Left ventricle myocardium inferior (tissue), 1 donor: ENCODE measurements at places on chromosomes 12 and 14. TPM values are rescaled to one million over a fixed set of nuclear protein-coding genes. Genes with fewer than 3 reads are reported as not detected.

DNA sequence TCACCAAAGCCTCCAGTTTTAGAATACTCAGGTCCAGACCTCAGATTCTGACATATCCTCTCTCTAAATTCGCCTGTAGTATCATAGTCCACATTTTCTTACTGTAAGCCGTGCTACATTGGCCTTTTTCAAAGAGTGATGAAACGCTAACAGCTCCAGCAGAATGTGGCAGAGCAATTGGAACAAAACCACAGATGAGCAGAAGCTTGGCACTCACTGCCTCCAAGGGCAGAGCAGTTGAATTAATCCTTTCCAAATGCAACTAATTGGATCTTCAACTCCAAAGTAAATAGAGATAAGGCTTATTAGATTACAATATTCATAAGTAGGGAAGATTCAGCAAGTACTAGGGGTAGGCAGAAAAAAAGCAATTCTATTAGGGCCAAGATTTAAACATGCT, 128.3 kb downstream of the SLC35F4 start:
- H3K4me3 ChIP-seq: no peak overlapping the region
- H3K36me3 ChIP-seq: no peaks in the 10 kb centered on the region
- H3K4me1 ChIP-seq: no peaks in the 10 kb centered on the region
- DNase-seq: no peak

GRCh38 chr12:68007466-68007865, 18.2 kb downstream of the IFNG-AS1 start:
- no peak overlapping the region for H3K27ac ChIP-seq
- H3K36me3 ChIP-seq: no peaks in the 10 kb centered on the region
- no peaks in the 10 kb centered on the region for H3K4me1 ChIP-seq

- H3K36me3 ChIP-seq: no peaks in the 10 kb centered on the region
- peaks cover 43% of the 10 kb centered on the region for H3K4me1 ChIP-seq
- no peak overlapping the region for H3K27ac ChIP-seq
- no peak overlapping the region for H3K4me3 ChIP-seq
Observed at GRCh38 chr14:100070310-100070709, 5.1 kb downstream of the EVL start.

- DNase-seq: no peak
- H3K27ac ChIP-seq: no peak overlapping the region
- H3K4me3 ChIP-seq: no peak overlapping the region
- peaks cover 9% of the 10 kb centered on the region for H3K4me1 ChIP-seq
Observed at GRCh38 chr12:51374361-51374760, 16.8 kb downstream of the GALNT6 start.

DNA sequence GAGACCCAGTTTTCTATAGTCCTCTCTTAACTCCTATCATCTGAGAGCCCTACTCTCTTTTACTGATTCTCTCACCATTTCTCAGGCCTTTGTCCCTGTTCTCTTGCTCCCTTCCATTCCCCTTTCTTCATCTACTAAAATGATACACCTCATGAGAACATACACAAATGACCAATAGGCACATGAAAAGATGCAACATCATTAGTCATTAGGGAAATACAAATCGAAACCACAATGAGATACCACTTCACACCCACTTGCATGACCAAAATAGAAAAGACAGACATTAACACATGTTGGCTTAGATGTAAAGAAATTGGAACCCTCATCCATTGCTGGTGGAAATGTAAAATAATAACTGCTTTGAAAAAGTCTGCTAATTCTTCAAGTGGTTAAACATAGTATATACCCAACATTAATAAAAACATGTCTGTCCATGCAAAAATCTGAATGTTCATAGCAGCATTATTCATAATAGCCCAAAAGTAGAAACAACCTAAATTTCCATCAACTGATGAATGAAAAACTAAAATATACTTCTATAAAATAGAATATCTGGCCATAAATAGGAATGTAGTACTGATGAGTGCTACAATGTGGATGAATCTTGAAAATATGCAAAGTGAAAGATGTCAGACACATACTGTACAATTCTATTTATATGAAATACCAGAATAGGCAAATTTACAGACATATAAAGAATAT, 66.0 kb downstream of the DENND5B start:
- H3K4me3 ChIP-seq: no peak overlapping the region
- peaks cover 80% of the 10 kb centered on the region for H3K4me1 ChIP-seq
- H3K36me3 ChIP-seq: no peaks in the 10 kb centered on the region
- DNase-seq: no peak
- no peak overlapping the region for H3K27ac ChIP-seq

Gene DPPA3
- total RNA-seq: not detected

Gene PLCZ1
- total RNA-seq: 0.49 TPM

Gene CLBA1
- 2.4 TPM for total RNA-seq
